ENCODE measurements at places on chromosomes 4 and X.
A peak's percentile ranks its signal among the peaks of the same experiment; 100 is the strongest.

GRCh38 chrX:138946926-138947325, 235.4 kb upstream of the FGF13 start:
- DNase-seq, result no peak

DNA sequence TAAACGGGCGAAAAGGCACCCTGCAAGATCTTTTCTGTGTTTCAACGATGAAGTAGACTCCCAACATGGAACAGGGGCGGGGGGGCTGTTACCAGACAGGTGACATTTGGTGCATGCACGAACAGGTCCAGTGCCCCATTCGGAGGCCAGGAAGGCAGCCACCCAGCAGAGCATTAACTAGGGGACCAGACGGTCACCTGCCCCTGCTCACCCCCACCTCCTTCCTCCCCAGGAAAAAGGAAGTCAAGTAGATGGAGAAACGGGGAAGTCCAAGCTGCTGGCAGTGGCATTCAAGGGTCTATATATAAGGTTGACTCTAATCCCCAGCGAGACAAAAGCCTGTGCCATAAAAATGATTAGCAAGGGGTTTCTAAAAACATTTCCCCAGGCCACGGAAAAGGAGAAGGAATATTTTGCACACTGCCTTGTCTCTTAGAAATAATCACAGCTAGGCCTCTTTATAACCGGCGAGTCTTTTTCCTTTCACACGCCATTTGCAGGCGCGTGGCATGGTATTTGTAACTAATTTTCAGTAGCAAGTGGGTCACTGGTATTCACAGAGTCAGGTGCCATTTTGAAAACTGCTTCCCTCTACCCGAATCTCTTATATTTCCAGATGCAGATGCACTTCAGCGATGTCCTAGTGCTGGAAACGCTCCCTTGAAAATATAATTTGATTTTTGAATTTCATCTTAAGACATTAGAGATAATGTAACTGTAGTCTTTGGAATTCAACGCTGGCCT, 1.2 kb upstream of the TMSB4X start:
- no peak for DNase-seq

DNA sequence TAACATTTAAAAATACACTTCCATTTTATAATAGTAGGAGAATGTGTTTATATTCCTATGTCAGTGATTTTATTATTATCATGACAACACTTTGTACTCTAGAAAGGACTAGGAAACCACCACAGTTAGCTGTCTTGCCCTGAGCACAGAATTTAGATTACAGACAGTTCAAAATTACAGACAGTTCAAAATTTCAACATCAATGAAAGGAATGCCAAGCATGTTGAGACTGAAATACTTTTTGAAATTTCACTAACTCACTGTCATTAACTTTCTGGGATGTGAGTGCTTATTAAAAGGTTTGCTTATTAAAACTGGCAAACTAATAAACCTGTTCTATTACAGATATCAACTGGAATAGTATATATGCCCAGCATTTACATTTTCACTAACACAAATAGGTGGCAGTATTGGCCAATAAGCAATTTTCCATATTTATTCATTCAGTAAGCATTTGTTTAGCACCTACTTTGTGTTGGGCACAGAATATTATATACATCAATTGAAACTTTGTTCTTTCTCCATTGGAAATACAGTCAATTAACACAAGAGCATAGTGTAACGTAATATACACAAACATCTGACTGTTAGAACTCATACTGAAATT, 179.4 kb downstream of the FBXW7 start:
- no peak for DNase-seq

DNA sequence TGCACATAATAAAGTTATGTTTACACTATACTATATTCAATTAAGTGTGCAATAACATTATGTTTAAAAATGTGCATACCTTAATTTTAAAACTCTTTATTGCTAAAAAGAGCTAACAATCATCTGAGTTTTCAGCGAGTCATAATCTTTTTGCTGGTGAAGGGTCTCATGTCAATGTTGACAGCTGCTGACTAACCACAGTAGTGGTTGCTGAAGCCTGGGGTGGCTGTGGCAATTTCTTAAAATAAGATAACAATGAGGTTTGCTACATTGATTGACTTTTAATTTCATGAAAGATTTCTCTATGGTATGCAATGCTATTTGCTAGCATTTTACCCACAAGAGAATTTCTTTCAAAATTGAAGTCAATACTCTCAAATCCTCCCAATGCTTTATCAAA, 58.6 kb downstream of the C4orf46 start:
- DNase-seq, result no peak

- no peak for DNase-seq
Observed at GRCh38 chrX:109813236-109813635, 80.2 kb upstream of the ACSL4 start.

DNA sequence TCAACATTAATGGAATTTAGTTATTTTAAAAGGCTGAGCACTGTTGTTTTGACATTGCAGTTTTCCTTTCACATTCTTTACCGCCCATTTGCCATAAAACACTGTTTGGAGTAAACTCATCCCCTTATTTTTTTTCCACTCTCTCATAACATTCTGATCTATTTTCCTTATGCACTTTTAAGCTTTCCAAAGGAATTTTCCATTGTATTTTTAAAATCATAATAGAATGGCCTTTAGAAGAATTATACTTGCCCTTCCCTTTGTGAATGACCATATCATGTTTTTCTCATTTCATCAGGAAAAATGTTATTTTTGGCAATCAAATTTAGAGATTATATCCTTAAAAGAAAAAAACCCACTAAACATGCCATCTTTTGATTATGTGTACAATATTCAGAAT, 1074.2 kb downstream of the STIM2 start:
- no peak for DNase-seq

DNA sequence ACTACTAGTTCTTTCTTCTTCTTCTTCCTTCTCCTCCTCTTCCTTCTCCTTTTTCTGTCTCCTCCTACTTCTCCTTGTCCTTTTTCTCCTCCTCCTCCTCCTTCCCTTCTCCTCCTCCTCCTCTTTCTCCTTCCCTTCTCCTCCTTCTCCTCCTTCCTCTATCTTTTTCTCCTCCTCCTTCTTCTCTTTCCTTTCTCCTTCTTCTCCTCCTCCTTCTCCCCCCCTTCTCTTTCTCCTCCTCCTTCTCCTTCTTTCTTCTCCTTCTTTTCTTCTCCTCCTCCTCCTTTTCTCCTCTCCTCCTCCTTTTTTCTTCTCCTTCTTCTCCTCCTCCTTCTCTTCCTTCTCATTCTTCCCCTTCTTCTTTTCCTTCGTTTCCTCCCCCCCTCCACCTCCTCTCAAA, 21.8 kb upstream of the NAP1L5 start:
- DNase-seq, result no peak

GRCh38 chrX:76555816-76556215, 128.3 kb downstream of the MAGEE1 start:
- no peak for DNase-seq

GRCh38 chrX:69605521-69605920, 10.4 kb upstream of the EDA start:
- DNase-seq, result no peak

- DNase-seq, result peak; percentile 70
Observed at GRCh38 chr4:13415068-13415785, 68.9 kb downstream of the RAB28 start.

- no peak for DNase-seq
Observed at GRCh38 chrX:85108165-85108564, 104.5 kb downstream of the APOOL start.

DNA sequence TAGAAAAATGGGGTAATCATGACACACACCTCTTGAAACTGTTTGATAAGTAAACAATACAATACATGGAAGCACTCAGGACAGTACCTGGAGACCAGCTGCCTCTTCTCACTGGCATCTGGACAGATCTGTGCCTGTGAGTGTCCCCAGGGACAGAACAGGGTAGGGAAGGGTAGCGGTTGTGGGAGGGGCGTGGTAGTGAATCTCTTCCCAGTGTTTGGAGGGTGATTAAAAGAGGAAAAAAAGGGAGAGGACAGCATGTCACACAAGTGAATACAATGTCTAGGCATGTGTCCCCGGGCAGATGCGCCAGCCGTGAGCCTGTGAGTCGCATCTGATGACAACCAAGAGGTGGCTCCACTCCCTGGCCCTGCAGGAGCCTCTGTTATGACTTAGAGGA, 138.8 kb upstream of the MSX1 start:
- no peak for DNase-seq

DNA sequence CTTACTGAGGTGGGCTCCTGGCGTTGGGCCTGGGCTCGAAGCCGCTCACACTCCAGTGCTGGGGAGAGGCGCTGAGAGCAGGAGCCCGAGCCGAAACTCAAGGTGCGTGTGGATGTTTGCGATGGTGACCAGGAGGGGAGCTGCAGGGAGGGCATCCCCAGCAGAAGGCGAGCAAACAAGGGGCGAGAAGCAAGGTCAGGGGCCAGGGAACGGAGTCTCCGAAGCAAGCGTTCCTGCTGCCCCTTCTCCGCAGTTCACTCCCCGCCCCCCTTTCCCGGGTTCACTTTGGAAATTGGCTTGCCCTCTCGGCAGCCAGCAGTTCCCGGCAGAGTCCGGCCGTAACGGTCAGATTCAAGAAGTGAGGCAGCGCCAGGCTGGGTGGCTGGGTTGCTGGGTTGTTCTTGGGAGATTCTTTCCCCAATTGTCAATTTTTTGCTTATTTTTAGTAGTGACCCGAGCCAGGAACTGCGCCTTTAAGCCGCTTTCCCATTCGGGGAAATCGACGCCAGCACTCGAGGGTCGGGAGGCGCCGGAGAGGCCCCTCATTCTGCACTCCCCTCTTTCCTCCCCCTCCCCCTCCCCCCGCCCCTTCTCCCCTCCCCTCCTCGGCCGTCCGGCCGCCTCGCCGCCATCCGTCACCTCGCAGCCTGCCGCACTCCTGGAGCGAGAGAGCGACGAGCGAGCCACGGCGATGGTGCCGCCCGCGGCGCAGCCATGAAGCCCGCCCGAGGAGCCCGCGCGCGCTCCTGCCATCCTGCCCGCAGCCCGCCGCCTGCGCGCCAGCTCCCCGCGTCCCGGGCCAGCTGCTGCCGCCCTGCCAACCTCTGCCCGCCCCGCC, at the start of gene FRMPD3:
TSS of gene FRMPD3 (plus strand) at position 655 of the 838 bp plus-strand sequence. CDS start 76,937 bp downstream, outside the sequence.
- peak; percentile 19 for DNase-seq

GRCh38 chr4:88382621-88383020, 4.0 kb downstream of the HERC6 start:
- no peak for DNase-seq

- DNase-seq, result peak; percentile 96
Observed at GRCh38 chrX:103687073-103687695, 685 bp upstream of the MORF4L2 start.

GRCh38 chrX:40975951-40976350, 109.3 kb upstream of the USP9X start:
- no peak for DNase-seq

DNA sequence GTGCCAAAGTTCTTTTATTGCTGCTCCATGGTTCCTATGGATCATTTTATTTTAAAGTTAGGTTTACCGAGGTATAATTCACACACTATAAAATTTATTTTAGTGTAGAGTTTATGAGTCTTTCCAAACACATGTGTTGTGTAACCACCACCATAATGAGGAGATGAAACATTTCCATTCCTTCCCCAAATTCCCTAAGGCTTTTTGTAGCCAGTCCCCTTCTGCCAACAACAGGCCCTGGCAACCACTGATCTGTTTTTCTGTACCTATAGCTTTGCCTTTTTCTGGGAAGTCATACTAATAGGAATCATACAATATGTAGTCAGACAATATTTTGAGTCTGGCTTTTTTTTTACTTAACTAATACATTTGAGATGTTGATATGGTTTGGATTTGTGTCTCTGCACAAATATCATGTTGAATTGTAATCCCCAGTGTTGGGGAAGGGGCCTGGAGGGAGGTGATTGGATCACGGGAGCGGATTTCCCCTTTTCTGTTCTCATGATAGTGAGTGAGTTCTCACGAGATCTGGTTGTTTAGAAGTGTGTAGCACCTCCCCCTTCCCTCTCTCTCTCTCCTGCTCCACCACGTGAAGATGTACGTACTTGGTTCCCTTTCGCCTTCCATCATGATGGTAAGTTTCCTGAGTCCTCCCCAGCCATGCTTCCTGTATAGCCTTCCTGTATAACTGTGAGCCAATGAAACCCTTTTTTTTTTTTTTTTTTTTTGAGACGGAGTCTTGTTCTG, 59.6 kb upstream of the DHX15 start:
- DNase-seq, result no peak

GRCh38 chrX:69504626-69505612, 793 bp downstream of the NALF2 start:
- DNase-seq, result no peak

- no peak for DNase-seq
Observed at GRCh38 chrX:15719324-15719968, 18.6 kb upstream of the CA5B start.

- DNase-seq, result no peak
Observed at GRCh38 chrX:15946783-15947580, 92.4 kb upstream of the AP1S2 start.

DNA sequence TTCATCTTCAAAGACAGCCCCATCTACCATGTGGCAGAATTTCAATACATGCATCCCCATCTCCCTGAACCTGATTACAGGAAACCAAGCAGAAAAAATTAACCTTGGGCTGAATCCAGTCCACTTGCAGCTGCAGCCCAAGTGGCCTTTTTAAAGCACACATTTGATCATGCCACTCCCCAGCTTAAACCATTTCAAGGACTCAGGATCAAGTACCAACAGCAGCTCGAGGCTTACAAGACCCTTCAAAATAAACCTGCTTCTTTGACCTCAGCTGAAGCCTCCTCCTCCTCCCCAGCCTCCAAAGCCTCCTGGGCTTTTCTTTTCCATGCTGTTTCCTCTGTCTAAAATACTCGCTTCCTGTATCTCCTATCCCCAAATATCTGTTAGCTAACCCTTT, 50.7 kb upstream of the KIT start:
- no peak for DNase-seq

DNA sequence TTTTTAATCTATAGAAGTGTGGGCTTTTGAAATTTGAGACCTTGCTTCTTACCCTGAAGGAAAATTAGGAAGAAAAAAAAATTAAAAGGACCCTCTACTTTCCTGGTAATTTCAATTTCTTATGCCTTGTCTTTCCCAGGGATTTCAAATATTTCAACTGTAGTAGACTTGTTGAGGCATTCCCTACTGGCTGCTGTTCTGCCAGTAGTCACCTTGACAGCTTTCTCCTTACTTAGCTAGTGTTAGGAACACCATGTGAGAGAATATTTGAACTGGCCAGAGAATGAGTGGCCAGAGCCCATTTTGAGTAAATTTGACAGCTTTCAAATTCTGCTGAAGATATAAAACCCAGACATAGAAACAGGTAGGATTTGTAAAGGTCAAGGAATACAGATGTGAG, 24.0 kb upstream of the GBA3 start:
- no peak for DNase-seq

- DNase-seq, result no peak
Observed at GRCh38 chr4:22901631-22902030, 208.9 kb downstream of the GBA3 start.

GRCh38 chr4:186015212-186015817, 53.6 kb upstream of the TLR3 start:
- peak; percentile 31 for DNase-seq

GRCh38 chrX:21905953-21906352, 34.6 kb upstream of the SMS start:
- DNase-seq, result no peak
